ENCODE measurements at places on chromosomes 4 and X.

DNA sequence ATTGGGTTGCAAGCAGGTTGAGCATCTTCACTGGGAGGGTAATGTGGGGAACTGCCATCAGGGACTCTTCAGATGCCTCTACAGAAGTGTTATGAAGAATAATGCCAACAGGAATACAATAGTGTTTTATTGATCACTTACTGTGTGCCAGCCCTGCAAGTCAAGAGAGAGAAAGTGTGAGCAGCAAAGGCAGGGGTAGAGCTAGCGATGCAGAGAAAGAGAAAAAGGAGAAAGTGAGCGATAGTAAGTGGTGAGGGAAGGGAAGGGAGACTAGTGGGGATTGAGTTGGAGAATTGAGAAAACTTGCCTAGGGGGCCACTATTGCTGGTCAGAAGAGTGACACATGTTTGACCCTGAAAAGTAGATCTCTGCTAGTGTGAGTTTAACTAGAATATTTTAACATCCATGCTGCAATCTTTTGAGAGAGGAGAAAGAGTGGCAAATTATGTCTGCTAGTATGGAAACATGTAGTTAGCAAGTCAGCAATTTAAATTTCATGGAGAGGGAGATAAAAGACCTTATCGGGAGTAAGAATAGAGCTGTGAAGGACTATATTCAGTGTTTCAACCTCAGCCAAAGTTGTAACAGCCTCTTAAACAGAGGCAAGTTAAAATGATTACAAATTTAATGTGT, 12.2 kb downstream of the AFF1 start:
- no peak for DNase-seq

GRCh38 chr4:24741910-24742309, 53.5 kb upstream of the SOD3 start:
- no peak for DNase-seq

- DNase-seq, result no peak
These were observed 82.0 kb downstream of the UNC5C start for GRCh38 chr4:95466791-95467190.

GRCh38 chr4:55458164-55458563, 62.4 kb downstream of the TMEM165 start:
- no peak for DNase-seq

DNA sequence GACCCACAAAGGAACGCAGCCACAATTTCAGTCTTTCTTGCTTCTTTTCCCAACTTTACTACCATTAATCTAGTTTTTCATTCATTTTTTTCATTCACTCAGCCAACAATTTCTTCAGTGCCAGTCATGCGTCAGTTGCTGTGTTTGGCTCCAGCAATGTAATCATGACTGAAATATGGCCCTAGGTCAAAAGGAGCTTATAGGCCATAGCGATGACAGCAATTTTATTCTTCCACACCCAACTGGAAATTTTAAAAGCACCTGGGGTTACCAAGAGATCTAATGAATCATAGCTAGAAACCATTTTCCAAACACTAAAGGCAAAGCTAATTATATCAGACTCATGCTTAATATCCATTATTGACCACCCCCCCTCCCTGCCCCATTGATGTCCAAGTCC, 29.8 kb upstream of the C1QTNF7 start:
- no peak for DNase-seq

DNA sequence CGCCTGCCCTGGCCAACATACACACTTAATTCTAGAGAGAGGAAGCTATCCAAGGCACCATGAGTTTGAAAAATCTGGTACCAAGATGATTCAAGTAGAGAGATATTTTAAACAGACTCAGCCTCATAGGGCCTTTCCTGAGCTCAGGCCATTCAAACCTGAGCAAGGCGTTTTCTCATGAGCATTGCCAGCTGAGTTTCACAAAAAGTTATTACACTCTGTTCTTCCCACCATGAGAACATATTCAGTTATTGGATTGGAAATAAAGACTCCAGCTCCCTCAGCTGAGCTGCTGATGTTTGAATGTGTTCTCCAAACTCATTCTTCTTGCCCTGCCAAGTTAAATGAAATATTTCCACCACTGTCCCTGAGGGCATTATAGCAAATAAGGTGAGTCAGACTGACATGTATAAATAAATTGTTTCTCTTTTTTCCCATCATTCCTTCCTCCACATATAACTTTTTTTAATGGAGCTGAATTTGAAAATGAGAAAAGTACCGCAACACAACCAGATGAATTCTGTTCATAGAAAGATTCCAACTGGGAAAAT, 429.6 kb downstream of the RAB28 start:
- peak; percentile 67 for DNase-seq

DNA sequence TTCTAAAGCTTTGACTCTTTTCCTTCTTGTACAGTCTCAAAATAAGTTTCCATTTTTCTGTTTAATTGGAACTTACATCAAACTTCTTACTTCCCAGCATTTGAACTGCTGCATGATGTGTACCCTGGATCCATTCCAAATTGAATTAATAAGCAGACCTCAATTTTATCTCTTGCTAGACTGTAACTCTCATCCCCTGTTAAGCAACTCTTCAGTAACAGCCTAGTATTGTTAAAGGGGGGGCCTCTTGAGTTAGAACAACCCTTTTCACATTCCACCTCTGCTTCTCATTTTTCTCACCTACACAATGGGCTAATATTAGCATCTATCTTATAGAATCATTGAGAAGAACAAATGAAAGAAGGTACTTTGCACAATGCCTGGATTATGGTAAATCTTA, 169.4 kb downstream of the IL1RAPL1 start:
- DNase-seq, result no peak

DNA sequence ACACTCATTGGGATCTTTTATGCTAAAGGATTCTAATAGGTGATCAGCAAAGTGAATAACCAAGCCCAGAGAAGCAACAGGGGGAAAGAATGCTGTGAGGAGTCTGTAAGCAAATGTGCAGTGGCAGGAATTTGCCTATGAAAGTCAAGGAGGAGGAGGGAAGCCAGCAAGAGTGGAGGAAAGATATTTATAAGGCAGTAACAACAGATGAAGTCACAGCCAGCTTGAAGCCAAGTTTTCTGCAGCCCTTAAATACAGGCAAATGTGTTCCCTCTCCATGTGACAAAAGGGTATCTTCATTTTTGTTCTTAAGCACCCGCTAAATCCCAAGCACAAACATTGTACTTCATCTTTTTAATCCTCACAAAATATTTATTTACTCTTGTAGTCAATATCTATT, 275.0 kb upstream of the CLNK start:
- no peak for DNase-seq

DNA sequence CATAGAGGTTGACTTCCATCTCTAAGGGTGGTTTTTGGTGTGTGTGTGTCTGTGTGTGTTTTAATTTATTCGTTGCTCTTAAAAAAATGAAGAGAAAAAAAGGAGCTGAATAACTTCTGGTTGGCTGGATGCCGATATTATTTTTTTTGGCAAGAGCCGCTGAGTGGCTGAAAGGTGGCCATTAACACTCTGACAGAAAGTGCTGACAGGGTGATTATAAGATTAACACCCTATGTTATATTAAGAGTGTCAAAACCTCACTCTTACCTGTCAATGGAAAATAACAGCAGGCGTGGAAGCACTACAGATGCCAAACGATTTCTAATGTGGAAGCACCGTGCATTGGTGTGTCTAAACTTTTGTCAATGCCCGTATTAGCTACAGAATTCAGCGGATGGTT, 622.5 kb downstream of the ANKRD50 start:
- DNase-seq, result no peak

- no peak for DNase-seq
These were observed 5.0 kb downstream of the DCAF8L1 start for GRCh38 chrX:27976284-27976683.

- DNase-seq, result no peak
These were observed 47.3 kb downstream of the RGS12 start for GRCh38 chr4:3340038-3340699.

GRCh38 chrX:110746014-110746413, 49.6 kb downstream of the CHRDL1 start:
- DNase-seq, result no peak

GRCh38 chr4:36737691-36738090, 456.3 kb downstream of the DTHD1 start:
- no peak for DNase-seq

- DNase-seq, result no peak
These were observed 13.1 kb downstream of the TAB3 start for GRCh38 chrX:30875957-30876356.

DNA sequence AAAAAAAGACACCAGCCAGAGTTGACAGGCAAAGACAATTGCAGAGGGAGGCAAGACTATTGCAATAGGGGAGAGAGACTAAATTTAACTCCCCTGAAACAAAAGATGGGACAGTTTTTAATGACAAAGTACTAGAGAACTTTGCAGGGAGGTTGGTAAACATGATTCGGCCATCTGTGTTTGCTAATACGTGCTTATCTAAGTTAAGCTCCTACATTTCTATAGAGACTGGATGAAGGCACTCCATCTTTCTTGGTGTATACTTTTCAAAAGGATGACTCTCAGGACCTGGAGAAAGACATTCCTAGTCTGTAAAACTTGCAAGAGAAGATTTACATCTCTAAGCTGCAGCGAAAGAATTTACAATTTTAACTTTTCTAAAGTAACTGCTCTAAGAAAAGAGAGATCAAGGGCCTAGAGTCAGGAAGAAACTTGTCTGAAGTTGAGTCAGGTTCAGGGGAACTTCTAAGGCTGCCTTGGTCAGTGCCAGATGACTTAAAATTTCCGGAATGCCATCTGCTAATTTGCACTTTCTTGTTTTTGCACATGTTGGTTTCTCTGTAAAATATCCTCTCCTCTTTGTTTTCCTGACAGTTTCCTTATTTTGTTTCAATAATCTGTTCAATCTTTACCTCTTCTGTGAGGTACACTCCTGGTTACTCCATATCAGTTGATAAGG, 10.6 kb downstream of the ADAM29 start:
- DNase-seq, result no peak

DNA sequence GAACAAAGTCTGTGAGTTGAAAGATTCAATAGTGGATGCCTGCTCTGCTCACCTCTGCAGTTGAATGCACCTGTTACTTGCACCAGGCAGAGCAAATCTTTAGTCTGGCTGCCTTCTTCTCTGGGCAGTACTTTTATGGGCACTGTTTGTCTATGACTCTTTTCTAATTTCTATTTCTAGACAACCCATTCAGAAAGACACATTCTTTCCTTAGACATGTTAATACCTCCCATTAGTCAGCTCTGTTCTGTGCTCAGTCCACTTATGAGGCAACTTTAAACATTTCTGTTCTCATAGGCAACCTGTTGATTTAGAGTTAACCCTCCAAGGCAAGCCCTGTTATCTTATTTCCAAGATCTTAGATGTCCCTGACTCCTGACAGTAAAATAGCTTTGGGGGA, 108.9 kb downstream of the SYNPO2 start:
- no peak for DNase-seq

DNA sequence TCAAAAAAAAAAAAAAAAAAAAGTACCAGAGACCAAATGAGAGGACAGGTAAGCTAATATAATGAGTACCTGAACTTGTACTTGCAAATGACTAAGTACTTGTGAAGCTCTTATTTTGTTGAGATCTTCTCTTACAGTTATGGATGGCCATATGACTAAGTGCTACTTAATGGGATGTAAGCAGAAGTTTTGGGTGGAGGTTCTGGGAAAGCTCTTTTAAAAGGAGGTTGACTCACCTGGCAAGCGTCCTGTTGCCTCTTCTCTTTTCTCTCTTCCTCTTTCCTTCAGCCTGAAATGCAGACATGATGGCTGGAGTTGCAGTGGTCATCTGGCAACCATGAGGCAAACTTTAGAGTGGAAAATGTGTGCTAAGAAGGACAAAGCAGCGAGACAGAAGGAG, 36.9 kb upstream of the MED14 start:
- no peak for DNase-seq

DNA sequence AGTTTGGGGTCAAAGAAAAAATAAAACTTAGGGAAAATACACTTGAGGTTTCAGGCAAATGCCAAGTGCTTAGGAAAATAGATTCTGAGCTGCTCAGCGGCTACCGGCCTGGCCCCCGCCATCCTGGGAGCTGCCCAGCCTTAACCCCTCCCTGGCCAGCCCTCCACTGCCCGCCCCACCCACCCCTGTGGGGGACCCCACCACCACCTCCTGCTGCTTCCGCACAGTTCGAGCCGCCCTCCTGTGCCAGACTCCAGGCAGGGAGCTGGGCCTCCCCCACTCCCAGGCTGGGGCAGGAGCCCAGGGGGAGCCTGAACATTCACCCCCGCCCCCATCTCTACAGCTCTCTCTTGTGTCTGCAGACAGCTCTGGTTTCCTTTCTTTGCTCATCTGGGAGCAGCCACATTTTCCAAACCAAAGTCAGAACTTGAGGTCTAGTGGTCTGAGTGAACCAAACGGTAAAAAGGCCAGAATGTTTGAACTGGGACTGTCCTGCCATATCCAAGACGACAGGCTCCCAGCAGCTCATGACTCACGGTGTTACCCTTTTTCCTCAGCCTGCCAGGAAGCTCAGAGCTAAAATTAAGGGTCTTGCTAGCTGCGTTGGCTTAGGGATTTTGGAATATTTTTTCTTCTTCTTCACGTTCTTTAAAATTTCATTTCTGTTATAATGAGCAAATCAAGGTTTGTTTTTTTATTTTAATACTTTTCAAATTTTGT, 4.7 kb upstream of the FGFR3 start:
- DNase-seq, result no peak

- DNase-seq, result no peak
These were observed 100.5 kb downstream of the PHKA2 start for GRCh38 chrX:18883234-18883960.

DNA sequence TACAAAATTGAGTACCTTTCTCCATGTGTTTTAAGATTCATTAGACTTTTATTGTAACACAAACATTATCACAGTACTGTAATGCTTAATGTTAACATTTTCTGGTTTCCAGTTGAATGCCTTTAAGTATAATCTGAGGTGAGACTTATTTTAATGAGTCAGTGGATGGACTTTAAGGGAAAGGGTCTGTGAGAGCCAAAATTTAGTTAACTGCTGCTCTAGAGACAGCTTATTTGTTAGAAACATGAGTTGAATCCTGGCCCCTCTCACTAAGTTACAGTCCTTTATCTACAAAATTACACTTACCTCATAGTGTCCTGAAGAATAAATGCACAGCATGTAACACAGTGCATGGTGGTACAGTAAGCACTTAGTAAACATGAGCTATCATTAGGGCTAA, 66.0 kb downstream of the PGRMC2 start:
- DNase-seq, result no peak

DNA sequence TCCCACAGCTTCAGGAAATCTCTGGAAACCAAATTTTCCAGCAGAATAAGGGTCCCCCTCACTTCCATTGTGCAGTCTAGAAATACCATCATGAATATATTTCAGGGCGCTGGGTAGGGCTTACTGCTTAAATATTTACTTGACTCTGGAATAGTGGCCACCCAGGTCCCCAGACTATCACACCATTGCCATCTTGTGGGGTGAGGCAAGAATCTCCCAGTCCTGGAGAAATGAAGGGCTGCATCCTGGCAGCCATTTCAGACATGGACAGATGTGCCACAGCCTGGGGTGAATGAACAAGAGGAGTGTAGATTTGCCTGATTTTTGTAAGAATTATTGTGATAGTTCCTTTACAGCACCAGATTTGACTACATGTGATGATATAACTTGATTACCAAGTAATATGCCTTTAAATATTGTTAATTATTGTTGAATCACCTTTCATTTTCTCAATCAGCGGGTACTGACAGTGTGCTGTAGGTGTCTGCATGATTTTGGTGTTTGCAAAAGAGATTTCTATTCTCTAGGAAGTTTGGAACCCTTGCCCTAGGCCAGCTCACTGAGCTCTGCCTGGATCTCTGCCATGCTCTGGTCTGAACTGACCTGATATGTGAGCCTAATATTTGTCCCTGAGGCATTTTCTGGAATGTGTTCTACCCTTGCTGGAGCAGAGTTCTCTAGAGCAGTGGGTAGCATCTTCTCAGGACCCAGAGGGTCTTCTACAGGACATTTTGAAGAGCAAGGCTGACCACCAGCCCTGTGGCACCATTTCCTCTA, 183.4 kb downstream of the KIT start:
- DNase-seq, result no peak
